ENCODE measurements at places on chromosomes 11 and 22.

DNA sequence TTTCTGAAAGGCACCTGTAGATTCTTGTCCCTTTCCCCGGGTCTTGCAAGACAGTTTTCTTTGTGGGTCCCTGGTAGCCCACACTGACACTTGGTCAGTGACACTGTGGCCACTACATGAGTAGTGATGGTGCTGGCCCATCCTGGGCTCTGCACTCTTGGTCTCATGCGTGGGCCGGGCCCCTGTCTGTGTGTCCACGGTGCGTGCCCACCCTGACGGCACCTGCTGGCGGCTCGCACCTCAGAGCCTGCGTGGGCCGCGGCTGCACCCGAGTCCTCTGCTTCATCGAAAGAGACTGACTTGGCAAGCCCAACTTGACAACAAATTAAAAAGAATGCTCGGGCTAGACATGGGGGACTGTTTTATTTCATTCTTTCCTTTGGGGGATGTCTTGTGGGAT is 37.5 kb downstream of the ADAMTS15 start:
- no peak for DNase-seq

DNA sequence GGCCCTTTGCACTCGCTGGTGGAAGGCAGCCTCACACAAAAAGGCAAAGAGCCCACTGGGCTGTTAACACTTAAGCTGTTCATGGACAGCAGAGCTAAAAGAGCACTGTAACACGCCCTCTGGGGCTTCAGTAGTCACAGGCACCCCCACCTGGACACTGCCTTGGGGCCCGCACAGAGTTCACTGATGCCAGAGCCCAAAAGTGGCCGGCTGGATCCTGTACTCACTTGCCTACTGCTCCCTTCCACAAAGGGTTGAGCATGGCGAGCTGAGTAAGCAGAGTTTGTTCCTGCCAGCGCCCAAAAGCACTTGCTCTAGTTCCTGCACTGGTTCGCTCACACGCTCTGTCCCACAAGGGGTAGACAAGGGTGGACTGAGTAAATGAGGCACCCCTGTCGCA is 78.8 kb downstream of the RELT start:
- DNase-seq: no peak

GRCh38 chr11:113090716-113091480 is 129.7 kb downstream of the NCAM1 start:
- peak; percentile 6 for DNase-seq

DNA sequence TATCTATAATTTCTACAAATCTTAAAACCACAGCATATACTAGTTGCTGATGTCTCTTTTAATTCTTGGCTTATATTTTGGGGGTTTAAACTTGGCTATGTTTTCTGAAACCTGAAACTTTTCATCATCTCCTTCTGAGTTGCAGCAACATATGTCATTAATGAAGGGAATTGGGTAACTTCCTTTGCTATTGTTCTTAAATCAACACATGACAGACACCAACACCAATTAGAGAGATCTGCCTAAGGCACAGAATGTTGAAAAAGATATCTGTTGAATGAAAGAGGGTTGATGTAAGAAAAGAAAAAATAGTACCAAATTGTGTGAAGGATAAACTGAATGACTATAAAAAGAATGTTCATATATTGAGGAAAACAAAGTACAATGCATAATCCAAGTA is 10.3 kb upstream of the GAS2 start:
- DNase-seq: peak; percentile 57

DNA sequence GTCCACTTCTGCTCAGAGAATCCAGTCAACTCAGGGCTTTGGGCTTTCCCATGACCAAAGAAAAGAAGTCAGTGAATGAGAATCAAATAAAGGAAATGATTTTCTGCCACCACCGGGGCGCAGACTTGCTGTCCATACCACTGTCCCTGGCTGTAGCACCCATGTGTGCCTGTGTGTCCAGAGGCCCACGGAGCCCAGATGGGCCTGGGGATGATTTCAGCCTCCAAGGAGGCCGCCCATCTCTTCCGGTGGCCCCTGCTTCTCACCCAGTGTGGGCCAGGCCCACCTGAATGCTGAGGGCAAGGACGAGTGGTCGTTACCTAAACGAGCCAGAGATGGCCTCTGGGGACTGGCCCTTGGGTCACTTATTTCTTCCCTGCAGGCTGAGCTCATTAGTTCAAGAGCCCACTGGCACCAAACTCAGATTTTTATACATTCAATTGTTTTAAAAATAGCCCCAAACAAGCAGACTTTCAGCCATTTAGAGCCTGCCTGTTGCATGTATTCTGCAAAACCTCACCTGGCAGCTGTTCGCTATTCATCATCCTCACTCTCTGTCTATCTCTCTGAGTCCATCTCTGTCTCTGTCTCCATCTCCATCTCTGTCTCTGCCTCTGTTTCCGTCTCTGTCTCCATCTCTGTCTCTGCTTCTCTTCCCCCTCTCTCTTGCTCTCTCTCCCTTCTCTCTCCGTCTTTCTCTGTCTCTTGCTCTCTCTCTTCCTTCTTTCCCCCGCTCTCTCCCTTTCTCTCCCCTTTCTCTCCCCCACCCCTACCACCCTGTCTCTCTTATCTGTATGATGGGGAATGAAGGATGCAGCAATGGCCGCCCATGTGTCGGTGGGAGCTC is 24.2 kb downstream of the KRTAP5-5 start:
- no peak for DNase-seq

DNA sequence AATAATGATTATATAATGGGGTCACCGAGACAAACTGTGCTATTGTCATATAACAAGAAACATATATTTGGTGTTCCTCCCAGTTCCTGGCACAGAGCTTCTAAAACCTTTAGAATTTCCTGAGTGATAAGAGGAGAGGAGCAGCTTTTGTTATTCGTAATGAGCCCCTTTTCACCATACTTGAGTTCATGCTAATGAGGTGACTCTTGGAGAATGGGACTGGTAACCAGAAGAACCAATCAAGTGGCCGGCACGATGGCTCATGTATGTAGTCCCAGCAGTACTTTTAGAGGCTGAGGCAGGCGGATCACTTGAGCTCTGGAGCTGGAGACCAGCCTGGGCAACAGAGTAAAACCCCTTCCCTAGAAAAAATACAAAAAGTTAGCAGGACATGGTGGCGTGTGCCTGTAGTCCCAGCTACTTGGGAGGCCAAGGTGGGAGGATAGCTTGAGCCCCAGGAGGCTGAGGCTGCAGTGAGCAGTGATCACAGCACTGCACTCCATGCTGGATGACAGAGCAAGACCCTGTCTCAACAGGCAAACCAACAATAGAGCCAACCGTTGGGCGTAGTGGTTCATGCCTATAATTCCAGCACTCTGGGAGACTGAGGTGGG is 62.7 kb upstream of the FTH1 start:
- DNase-seq: peak; percentile 42

GRCh38 chr11:75107187-75107586 is 10.5 kb upstream of the OR2AT4 start:
- peak; percentile 14 for DNase-seq

GRCh38 chr11:35526370-35526792 is 965 bp upstream of the PAMR1 start:
- no peak for DNase-seq
